ENCODE measurements at places on chromosomes 16 and 17.

DNA sequence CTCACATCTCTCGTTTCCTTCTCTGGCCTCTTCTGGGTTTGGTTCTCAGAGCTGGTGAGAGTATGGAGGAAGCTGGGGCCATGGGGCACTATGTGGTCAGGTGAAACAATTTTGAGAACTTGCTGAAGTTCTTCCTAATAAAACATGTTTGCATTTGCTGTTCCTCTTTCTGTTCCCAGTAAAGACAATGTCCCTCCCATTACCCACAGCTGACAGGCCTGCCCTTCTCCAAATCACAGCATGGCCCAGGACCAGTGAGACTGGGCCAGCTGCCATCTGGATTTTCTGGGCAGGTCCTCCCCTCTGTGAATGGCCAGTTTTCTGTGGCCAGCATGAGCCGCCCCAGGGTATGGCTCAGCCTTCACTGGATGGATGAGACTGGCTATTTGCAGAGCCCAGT lies at the start of gene CD300H:
Gene CD300H (minus strand): TSS at position 113 of the 400 bp plus-strand sequence.
- DNase-seq = no peak

- DNase-seq = no peak
Observed at GRCh38 chr16:66278111-66278531, 88.4 kb upstream of the CDH5 start.

GRCh38 chr17:82097184-82097918 lies 685 bp downstream of the FASN start:
- DNase-seq = peak; percentile 38

DNA sequence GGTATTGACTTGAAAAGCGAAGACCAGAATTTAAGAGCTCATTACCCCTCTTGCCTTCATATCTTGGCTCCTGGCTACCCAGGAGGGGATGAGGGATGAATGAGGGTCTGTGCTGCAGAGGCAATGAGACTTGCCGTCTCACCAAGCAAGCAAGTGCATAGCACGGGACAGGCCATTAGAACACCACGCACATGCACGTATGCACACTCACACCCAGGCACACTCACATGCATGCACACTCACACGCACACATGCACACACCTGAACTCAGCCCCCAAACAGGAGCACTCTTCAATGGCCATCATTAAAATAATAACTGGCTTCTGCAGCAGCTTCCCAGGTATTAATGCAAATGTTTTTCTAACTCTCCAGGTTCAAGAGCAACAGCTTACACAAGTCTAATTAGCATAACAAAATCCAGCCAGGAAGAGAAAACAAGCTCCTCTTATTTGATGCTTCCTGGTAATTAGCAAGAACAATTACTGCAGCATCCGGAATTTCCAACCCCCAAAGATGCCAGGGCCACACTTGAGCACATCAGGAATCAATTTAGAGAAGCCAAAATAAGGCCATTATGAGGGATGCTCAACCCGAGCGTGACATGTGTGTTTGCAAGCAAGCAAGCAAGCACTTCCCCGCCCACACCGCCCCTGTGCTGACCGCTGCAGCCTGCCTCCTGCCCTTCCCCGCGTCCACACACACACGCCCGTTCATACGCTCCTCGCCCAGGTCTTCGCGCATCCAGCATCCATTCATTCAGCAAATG lies 171.6 kb upstream of the TNRC6C start:
- no peak for DNase-seq
